ENCODE measurements at places on chromosomes 1 and 21.

- no peak for DNase-seq
These were observed 4.1 kb downstream of the TAGLN2 start for GRCh38 chr1:159921251-159921650.

DNA sequence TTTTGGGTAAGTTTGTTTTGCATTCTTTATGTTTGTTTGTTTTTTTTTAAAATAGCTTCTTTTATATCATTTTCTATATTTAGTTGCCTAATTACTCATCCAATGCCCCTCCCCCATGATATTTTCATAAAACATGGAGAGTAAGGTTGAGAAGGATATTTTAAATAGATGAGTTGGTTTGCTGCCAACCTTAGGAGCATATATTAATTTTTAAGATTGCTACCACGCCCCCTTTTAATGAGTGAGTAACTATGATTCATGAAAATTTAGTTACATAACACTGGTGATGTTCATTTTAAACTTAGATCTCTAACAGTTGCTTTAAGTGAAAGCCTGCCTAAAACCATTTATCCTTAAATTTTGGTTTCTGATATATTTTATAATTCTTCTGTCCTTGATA lies 18.7 kb downstream of the TMEM50A start:
- DNase-seq: no peak

DNA sequence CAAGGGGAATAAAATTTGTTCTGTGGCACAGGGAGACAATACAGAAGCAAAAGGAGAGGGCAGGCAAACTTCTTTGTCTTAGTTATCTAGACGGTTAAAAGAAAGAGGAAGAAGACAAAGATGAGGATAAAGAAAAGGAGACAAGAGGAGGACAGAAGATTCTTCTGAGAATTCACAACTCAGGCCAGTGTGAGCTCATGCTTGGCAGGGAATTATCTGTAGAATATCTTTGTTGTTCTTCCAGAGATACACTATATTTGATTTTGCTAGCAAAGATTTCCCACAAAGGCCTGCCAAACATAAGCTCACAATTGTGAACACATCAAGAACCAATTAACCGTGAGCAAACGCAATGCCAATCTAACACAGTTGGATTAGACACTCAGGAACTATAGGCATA lies 21.4 kb downstream of the SLC16A1 start:
- no peak for DNase-seq

DNA sequence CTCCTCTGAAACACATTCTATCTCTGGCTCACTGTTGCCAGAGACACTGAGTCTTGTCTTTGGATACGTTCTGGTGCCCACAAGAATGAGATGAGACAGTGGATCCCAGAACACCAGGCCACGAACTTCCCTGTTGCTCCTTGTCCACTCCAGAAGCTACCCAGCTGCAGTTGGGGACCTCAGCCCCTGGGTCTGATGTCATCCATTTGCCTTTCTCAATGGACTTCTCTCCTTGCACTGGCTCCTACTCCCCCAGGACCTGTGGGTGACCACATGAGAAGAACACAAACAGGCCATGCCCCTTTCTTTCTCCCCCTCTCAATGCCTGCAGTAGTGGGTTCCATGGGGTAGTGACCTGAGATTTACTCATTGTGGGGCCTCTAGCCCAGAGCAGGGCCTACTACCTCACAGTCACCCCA lies 5.9 kb downstream of the NBPF1 start:
- no peak for DNase-seq

GRCh38 chr1:41741244-41741643 lies 177.5 kb downstream of the HIVEP3 start:
- no peak for DNase-seq

DNA sequence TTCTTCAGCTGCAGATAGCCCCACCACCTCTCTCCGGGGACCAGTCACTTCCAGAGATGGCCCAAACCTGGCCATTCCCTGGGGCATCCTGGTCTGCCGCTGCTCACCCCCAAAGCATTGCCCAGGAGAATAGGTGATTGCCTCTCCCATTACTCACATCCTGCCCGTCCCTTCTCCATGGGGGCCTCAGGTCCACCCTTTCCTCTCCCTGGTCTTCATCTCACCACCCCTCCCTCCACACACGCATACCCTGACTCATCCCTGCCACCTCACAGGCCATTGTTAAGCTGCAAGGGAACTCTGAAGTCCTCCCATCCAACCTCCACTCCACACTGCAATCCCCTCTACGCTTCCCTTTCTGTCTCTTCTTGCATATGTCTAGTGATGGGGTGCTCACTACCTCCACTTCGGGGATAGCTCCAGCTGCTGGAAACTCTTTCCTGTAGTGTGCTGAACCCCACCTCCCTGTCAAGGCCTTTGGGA lies at the start of gene PLEKHG5:
Gene PLEKHG5 (minus strand): TSS at position 188 of the 483 bp plus-strand sequence. CDS start 14,096 bp downstream, outside the sequence.
- no peak for DNase-seq

DNA sequence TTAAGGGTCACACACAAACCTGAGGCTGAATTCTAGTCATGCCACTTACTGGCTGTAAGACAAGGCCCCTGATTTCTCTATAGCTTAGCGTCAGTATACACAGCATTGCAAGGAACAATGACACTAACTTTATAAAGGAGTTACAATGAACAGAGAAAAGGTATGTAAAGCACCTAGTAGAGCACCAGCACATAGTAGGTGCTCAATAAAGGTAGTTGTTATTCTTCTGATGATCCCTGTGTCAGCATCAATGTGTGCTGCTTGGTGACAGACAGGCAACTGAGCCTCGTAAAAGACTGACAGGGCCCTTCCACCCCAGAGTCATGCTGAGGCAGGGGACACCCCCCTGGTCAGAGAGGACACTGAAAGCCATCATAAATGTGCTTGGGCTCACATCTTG lies 43.2 kb downstream of the GRHL3 start:
- DNase-seq: no peak

DNA sequence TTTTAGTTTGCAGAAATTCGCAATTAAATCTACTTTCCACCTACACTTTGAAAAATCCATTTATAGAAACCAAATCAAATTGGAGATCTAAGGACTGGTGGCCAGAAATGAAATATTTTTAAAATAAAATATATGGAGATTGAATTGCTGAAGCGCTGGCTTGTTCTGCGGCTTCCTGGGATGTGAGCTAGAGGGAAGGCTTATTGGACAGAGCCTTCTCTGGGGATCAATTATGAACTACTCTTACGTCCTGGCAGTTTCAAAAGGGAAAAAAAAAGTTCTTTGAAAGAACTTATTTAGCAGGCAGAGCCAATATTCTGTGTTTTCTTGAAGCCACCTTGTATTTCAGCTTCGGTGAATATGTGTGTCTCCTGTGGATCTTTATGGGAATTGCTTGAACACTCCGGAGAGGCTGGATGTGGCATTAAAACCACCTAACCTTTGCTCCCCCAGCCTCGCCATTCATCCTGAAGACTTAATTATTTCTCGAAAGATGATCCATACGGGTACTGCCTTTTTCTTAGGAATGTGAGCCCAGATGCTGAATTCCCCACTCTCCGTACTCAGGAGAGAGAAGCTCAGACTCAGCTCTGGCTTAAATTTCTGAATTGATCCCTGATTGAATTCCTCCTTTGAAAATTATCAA lies 478.9 kb upstream of the VAMP3 start:
- DNase-seq: no peak

DNA sequence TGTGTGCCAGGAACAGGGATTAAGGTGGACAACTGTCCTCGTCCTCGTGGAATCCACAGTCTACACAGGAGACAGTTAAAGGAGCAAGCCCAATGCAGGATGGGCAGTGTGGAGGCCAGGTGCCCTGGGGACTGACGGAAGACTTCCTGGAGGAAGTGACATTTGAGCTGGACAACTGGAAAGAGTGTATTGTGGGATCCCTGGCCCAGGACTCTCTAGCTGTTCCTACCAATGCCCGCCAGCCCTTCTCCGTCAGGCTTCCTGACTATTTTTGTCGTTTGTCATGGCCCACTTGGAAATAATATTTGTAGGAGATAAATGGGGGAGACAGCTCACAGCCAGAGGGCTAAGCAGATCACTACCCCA lies 235.3 kb downstream of the TOMM20 start:
- DNase-seq: no peak

- no peak for DNase-seq
These were observed 26.5 kb downstream of the METTL18 start for GRCh38 chr1:169768161-169768560.
